ENCODE measurements at places on chromosomes 5 and 9.

DNA sequence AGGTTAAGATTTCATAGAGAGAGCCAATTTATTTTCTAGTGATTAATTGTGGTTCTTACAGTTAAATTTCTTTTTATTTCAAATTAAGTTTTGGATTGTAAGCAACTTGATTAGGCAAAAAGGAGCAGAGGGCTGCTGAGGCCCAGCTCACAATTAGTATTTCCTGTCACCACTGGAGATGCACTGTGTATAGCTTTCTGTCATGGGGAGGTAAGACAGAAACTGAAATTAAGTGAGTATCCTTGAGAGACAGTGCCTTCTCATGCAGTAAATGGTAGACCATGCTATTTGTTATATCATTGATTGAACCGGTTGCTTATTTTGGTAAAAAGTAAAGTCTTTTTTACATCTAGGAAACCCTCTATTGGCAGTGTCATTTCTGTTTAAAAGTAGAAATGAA is 190.7 kb downstream of the CCDC171 start:
- DNase-seq: no peak

GRCh38 chr5:143262393-143263174 is 140.9 kb downstream of the NR3C1 start:
- peak; percentile 33 for DNase-seq

GRCh38 chr5:179376701-179377420 is 31.6 kb upstream of the ADAMTS2 start:
- DNase-seq: no peak

GRCh38 chr5:73966451-73966850 is 340.5 kb downstream of the ARHGEF28 start:
- no peak for DNase-seq

DNA sequence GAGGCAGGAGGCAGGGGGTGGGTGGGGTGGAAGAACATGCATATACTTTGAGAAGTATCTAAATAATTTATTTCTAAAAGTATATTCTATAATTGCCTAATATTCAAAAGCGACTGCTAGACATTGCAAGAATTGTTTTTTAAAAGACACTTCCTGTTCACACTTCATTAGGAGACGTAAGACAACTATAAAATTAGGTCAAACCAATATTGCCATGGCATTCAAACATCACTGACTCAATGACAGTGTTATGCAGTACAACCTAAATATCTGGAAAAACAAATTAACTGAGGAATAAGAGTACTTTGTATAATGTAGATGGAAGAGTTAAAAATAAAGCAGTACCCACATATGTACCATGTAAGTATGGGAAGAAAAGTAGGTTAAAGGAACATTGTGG is 4.5 kb downstream of the CCNH start:
- DNase-seq: no peak

DNA sequence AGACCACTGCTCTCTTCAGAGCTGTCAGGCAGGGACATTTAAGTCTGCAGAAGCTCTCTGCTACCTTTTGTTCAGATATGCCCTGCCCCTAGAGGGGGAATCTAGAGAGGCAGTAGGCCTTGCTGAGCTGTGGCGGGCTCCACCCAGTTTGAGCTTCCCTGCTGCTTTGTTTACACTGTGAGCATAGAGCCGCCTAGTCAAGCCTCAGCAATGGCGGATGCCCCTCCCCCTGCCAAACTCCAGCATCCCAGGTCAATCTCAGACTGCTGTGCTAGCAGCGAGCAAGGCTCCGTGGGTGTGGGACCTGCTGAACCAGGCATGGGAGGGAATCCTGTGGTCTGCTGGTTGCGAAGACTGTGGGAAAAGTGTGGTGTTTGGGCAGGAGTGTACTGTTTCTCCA is 59.9 kb downstream of the CAVIN4 start:
- no peak for DNase-seq

DNA sequence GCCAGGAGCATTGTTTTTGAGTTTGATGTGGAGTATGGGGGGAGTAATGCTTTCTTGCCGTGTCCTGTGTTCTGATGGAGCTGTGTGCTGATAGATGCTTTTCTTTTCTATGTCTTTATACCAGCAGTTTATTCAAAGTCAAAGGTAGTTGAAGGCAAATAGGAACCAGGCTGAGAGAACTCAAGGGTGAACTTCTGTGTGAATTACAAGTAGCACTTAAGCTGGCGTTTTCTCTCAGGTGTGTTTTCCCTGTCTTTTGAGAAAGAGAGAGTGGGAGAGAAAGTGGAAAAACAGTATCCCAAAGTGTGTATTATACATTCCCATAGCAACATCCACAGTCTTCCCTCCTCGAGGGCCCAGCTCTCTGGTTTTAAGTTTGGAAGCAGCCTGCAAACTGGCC is 1.5 kb downstream of the TNFAIP8 start:
- DNase-seq: no peak

DNA sequence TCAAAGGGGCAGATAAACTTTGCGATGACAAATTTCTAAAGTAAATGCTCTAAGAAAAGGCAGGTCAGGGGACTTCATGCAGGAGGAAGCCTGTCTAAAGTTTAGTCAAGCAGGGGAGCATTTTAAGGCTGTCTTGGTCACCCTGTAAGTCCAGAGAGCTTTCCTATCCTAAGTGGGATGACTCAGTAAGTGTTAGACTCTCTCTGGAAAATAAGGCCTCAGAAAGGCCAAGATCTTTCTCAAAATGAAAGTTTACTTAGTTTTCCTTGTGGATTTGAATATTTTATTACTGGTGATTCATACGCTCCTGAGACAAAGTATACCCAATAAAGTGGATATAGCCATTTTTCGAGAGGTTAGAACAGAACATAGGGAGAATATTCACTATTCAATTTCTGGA is 806.9 kb upstream of the CDH9 start:
- no peak for DNase-seq

All from SW 1271 (cell line).